Bone marrow (tissue), 2 donors: ENCODE measurements at places on chromosomes 13 and 19.

DNA sequence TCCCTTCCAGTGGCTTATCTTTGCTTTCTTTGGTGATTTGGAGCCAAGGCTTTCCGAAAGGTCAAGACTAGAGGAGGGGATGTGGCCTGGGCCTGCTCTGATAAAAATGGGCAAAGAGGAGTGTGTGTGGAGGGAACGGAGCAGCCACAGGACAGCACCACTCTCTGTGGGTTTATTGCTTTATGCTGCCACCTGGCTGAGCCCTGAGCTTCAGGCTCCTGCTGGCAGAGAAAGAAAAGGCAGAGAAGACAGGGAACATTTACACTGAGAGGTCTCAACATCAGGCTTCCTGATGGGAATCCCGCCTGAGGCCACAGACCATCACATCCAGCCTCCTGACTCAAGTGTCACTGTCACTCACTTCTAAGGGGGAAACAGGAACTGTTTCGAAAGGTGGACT lies 9.2 kb upstream of the GSX1 start:
- no peak for DNase-seq

- DNase-seq = no peak
Measured at GRCh38 chr19:57665261-57665806, 3.4 kb upstream of the ZSCAN4 start.

- peak; percentile 2 for DNase-seq
Measured at GRCh38 chr19:30669329-30670010, 297.3 kb downstream of the ZNF536 start.

- no peak for DNase-seq
Measured at GRCh38 chr19:38812009-38812840, 520 bp downstream of the LGALS4 start.

DNA sequence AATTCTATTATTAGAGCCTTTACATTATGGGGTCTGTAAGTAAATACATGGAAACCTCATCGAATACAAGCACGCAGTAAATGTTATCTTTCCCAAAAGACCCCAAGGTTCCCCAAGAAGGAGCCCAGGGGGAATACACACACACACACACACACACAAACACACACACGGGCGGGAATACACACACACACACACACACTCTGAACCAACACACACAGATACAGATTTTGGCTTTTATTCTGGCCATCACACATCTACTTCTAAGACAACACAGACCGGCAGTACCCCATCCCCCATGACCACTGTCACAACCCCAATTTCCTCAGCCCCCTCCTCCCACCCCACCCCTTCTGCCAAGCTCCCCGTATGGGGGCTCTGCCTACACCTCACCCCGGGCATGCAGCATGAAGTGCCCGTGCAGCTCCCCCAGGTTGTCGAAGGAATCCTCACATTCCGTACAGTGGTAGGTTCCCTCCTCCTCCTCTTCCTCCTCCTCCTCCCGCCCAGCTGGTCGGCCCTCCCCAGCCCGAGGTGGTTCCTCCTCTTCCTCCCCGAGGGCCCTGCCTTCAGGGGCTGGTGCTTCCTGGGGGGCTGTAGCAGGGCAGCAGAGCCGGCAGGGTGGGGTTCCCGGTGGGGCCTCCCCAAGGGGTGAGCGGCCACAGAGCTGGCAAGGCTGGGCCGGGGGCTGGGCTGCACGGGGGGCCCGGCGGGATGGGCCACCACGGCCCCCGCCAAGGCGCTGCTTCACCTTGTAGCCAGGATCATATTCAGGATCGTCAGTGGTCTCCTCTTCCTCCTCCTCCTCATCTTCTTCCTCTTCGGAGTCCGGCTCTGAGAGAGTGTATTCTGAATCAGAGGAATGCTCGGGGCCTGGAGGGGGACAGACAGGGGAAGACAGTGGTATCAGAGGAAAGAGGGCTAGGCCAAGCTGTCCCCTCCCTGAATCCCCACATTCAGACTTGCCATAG lies 4.4 kb upstream of the SRRM5 start:
- DNase-seq = no peak

- DNase-seq = no peak
Measured at GRCh38 chr13:106498158-106498557, 37.3 kb downstream of the EFNB2 start.

DNA sequence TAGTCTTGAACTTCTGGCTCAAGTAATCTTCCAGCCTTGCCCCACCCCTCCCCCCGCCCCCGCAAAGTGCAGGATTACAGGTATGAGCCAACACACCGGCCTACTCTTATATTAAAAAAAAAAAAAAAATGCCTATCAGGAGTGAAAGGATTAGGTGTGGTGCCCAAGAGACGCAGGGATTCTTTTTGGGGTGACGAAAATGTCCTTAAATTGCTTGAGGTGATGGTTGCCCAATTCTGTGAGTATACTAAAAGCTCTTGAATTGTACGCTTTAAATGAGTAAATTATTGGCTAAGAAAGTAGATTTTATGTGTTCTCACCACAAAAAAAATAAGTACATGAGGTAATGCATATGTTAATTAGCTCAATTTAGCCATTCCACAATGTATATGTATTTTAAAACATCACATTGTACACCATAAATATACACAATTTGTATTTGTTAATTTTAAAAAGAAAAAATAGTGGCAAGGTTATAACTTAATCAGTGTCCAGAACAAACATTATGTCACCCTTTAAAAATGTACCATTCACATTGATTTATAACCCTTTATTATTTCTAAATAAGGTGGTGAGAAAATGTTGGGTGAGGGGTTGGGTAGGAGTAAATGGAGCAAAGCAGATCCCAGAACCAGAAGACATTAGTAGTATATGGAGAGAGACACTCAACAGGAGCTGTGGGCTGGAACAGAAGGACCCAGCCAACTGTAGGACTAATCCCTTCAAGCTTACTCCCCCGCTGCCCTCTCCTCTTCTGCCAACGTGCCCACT lies 3.9 kb downstream of the IGSF23 start:
- DNase-seq = no peak

GRCh38 chr19:35090506-35091214 lies 25.0 kb upstream of the FXYD3 start:
- peak; percentile 44 for DNase-seq

DNA sequence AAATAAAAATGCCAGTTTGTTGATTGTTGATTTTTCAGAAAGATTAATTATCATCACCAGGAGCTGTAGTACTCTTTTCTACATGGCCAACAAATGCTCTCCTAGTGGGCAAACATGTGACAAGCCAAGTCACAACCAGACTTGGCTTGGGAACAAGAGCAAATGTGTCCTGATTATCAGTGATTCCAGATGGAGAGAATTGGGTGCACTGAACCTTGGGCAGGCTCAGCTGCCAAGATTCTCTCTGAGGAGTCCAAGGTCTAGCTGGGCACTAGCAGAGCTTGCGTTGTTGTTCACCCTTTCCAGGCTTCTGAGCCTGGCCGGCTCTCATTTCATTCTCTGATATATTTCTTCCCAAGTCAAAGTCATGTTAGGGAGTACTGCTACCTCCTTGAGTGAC lies 27.3 kb upstream of the GPI start:
- DNase-seq = no peak

- DNase-seq = no peak
Measured at GRCh38 chr13:97339019-97339987, 94.7 kb upstream of the RAP2A start.

GRCh38 chr13:30355839-30356238 lies 48.5 kb upstream of the KATNAL1 start:
- no peak for DNase-seq

DNA sequence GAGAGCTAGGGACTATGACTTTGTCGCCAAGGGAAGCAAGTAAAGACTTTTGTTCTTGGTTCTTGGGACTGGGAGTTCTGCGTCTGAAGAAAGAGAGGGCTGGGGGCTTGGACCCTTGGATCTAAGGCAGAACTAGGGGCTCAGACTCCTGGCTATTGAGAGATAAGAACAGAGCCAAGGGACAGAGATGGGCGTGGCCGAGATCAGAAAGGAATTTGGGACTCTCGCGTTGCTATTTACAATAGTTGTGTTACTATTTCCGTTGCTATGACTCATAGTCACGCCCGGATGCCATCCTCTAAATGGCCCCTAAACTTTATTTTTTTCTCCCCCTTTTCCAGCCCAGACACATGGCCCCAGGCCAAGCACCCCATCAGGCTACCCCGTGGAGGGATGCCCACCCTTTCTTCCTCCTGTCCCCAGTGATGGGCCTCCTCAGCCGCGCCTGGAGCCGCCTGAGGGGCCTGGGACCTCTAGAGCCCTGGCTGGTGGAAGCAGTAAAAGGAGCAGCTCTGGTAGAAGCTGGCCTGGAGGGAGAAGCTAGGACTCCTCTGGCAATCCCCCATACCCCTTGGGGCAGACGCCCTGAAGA lies 759 bp downstream of the PPP1R15A start:
- DNase-seq = peak; percentile 96

DNA sequence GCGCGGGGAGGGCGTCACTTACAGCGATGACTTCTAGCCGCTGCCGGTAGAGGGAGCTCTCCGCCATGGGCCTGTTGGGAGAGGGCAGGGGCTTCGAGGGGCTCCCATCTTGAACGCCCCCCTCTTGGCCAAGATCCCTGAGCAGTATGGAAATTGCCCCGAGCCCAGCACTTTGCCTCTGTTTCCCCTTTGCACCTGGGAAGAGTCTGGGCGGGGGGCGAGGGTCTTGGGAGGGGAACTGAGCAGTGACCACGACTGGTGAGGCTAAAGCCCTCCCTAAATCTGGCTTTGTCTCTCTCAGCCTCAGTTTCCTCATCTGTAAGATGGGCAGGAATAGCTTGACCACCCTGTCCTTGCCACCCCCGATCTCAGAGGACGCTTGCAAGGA lies 2.8 kb downstream of the PALM3 start:
- DNase-seq = no peak
